ENCODE measurements at places on chromosomes 3 and 15. TPM values are rescaled to one million over a fixed set of nuclear protein-coding genes. Genes with fewer than 3 reads are reported as not detected.

- H3K27me3 ChIP-seq, result no peaks in the 10 kb centered on the region
- H3K4me1 ChIP-seq, result no peaks in the 10 kb centered on the region
- peak; percentile 12 for DNase-seq
- H3K27ac ChIP-seq, result no peak overlapping the region
Measured at GRCh38 chr3:61996366-61996765, 377.0 kb downstream of the FEZF2 start.

- peak overlapping the region; percentile 99 for H3K27ac ChIP-seq
- no peak overlapping the region for H3K4me3 ChIP-seq
- H3K4me1 ChIP-seq, result peaks cover 33% of the 10 kb centered on the region
- DNase-seq, result peak; percentile 90
Measured at GRCh38 chr3:184656829-184657681, 54.8 kb downstream of the MAGEF1 start.

DNA sequence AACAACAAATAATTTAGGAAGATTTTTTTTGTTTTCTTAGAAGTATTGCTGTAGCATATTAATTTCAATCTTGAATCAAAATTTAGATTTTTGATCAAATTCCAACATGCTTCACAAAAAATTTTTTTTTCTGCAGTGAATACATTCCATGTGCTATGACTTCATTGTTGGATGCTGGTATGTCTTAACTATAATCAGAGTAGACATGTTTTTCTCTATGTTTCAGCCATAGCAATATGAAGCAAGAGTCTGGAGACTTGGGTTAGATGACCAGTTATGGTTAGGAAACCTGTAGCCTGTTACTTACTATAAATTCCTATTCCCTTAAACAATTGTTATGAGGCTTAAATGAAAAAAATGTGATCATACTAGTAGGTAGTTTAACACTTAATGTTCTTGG lies 176.1 kb upstream of the CHL1 start:
- no peaks in the 10 kb centered on the region for H3K36me3 ChIP-seq
- H3K27me3 ChIP-seq, result no peaks in the 10 kb centered on the region
- no peak overlapping the region for H3K4me3 ChIP-seq
- no peak overlapping the region for H3K27ac ChIP-seq

DNA sequence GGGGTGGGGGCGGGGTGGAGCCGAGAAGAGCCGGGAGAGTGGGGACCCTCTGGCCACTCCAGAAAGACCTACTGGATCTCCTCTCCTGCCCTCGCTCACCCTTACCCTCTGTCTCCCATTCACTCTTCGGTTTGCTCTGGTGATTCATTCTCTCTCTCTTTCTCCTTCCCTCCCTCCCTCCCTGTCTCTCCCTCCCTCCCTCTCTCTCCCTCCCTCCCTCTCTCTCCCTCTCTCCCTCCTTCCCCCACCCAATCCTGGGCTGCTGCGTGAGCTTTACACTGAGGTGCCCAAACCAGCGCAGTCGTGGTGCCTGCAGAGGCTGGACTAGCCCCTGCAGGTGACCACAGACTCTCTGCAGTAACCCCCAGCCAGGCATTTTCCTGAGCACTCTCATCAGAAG lies 32.2 kb upstream of the ADAMTS17 start:
- no peak overlapping the region for H3K27ac ChIP-seq
- no peaks in the 10 kb centered on the region for H3K27me3 ChIP-seq
- DNase-seq, result no peak

The LMLN gene
- 0.73 TPM for total RNA-seq

The DAZL gene
- total RNA-seq, result not detected
